ENCODE measurements at places on chromosomes 7 and 10.

- DNase-seq = no peak
Measured at GRCh38 chr7:11474902-11475585, 357.0 kb downstream of the THSD7A start.

- no peak for DNase-seq
Measured at GRCh38 chr7:131554880-131555516, 1.4 kb downstream of the PODXL start.

- no peak for DNase-seq
Measured at GRCh38 chr7:44106311-44107065, 2.3 kb downstream of the AEBP1 start.

GRCh38 chr10:117152668-117153067 is 14.6 kb upstream of the VAX1 start:
- DNase-seq = no peak

DNA sequence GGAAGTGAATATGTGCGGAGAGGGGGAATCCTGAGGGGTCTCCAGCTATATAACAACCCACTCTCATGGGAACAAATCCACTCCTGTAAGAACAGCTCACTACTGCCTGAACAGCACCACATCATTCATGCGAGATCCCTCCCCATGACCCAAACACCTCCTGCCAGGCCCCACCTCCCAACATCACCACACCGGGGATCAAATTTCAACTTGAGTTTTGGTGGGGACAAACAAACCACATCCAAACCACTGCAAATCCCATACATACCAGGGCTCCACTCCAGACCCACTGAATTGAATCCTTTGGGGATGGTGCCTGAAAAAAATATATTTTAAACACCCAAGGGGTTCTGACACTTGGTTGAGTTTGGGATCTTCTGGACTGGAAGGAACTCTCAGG is 181.5 kb upstream of the PLXNA4 start:
- DNase-seq = no peak

GRCh38 chr7:26165950-26166683 is 14.1 kb downstream of the NFE2L3 start:
- no peak for DNase-seq

- DNase-seq = no peak
Measured at GRCh38 chr10:115867305-115867704, 405.7 kb downstream of the GFRA1 start.

- no peak for DNase-seq
Measured at GRCh38 chr10:62462461-62462860, 88.3 kb downstream of the ZNF365 start.

- DNase-seq = no peak
Measured at GRCh38 chr10:62059217-62059920, 157.9 kb downstream of the ARID5B start.

DNA sequence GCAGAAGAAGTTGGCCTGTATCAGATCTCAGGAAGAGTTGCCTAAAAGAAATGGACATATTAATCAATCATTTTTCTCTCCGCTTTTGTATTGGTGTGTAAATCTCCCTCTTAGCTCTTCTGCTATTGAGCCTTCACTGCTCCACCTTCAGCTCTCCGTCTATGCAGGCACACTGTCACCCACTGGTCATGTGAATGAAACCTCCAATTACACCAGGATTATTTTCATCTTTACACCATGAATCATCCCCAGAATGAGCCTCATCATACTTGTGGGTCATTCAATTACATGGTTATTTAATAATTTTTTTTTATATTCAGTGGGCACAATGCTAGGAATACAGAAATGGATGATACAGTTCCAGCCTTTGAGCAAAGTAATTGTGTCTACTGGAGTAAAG is 92.6 kb downstream of the LRRC4 start:
- DNase-seq = no peak
